Esophagus squamous epithelium (tissue), 5 donors: ENCODE measurements at places on chromosomes 4 and X.

- no peak for DNase-seq
Observed at GRCh38 chr4:22238742-22239141, 277.1 kb downstream of the ADGRA3 start.

- no peak for DNase-seq
Observed at GRCh38 chrX:48945517-48946348, 11.7 kb downstream of the OTUD5 start.

- DNase-seq: no peak
Observed at GRCh38 chr4:181503687-181504390, 739.4 kb upstream of the TENM3 start.

GRCh38 chrX:45422216-45422925 lies 221.7 kb upstream of the DIPK2B start:
- DNase-seq: no peak

- DNase-seq: no peak
Observed at GRCh38 chrX:6363188-6363587, 134.5 kb upstream of the NLGN4X start.

DNA sequence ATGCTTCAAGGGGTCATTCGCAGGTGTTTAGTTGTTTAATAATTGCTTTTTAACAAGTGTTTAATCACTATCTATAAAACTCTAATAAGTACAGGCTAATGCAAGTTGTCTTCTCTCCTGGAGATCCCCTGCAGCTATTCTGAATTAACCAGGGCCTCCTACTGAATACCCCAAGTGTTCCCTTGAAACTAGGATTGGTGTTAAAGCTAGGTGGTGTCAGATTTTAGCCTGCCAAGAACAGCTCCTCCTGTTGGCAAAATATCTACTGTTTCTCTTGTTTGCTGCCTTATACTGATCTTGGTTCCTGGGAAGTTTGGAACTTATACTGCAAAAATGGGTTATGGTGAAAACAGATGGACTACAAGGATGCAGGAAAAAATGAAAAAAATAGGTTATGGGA lies 26.1 kb upstream of the TMEM154 start:
- DNase-seq: no peak

- DNase-seq: no peak
Observed at GRCh38 chr4:138910195-138910913, 105.2 kb upstream of the NOCT start.

GRCh38 chr4:174629265-174629664 lies 107.0 kb upstream of the HPGD start:
- no peak for DNase-seq

GRCh38 chr4:106344647-106344970 lies 24.0 kb downstream of the GIMD1 start:
- DNase-seq: no peak

GRCh38 chr4:8349664-8350236 lies 80.2 kb downstream of the HTRA3 start:
- DNase-seq: no peak

DNA sequence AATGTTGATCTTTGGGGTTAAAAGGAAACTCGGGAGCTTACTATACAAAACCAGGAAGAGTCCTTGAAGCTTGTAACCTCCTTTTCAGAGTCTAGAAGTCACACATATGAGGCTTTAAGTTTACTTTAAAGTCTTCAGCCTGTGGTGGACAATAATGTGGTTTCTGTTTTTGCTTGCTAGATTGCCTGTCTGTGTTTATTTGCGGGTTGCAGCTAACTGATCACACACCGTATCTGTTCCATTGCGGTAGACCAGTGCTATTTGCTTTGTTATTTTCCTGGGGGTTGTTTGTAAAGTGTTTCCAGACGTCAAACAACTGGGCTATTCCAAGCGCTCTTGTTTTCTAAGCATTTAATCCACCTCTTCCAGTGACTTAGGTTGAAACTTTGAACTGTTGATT lies 143.0 kb upstream of the GYPA start:
- no peak for DNase-seq

DNA sequence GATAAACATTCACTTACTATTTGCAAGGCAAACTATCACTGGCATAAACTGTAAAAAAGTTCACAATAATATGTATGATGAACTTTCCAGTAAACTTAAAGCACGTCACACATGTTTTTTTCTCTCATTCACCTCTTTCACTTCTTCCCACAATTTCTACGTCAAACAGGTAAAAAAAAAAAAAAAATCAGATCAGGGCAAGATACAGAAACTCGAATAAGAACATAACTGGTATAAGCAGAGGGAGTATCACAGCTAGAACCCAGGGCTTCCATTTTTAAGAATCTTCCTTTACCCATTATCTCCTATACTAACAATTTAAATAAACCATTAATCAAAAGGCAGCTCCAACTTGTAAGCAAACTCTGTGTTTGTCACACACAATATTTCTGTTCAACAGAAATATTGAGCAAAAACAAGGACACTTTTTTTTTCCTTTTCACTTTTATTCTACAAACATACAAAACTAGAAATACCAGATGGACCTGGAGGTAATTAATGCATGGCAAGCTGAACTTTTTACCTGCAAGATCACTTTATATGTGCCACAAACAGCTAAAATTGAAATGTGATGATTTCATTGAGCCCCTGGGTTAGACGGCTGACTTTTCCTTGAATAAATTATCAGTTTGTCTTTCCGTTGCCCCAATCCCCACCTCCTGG lies 47.5 kb upstream of the NSUN7 start:
- DNase-seq: no peak

GRCh38 chr4:82500435-82501153 lies 61.2 kb downstream of the TMEM150C start:
- DNase-seq: no peak

DNA sequence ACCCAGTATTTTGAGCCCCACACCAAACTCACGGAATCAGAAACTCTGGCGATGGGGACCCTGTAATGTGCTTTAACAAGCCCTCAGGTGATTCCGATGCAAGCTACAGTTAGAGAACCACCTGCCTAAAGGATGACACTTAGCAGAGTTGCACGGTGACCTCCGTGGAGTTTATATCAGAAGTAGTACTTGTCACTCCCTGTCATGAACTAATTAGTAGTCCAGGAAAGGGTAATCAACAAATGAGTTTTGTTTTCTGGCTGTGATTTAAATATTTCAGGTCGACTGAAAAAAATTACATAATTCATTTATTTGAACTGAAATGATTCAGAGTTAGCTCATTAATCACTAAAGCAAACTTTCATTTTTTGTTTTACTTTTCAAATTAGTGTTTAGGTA lies 56.4 kb downstream of the TMA16 start:
- DNase-seq: no peak

DNA sequence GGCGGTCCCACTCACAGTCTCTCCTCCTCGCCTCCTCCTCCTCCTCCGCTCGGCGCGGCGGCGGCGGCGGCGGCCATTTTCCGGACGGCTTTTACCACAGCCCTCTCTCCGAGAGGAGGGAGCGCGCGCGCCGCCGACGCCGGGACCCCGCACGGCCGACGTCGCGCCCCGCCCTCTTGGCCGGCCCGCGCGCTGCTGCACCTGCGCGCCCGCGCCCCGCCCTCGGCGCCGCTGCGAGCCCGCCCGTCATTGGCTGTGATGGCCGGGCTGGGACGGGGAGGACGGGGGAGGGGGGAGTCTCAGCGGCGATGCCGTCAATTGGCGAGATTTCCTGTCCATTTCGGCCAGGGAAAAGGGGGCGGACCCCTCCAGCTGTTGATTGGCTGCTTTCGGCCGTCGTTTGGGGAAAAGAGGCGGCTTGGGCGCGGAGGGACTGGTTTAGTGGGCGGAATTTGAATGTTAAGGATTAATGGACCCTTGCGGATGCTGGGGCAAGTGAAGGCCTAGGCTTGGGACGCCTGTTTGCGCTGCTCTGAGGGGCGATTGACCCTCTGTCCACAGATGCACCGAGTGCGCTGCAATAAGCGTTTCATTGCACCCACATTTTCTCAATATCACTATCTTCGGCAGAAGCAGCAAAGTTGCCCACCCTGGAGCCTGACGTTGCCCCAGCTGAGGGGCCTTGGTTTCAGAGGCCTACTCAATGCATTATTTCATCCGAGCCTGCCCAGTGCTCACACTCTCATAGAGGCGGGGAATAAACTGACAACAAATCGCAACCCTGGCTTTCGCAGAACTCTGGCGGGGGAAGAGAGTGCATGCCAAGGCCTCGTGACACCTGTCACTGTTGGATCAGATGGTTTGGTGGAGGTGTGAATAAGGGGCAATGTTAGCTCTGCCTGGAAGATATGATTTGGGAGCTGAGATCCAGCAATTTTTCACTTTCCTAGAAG lies at the start of gene MECP2:
Gene MECP2 (minus strand): TSS at position 129 of the 953 bp plus-strand sequence.
- DNase-seq: peak; percentile 45

GRCh38 chr4:163744861-163745260 lies 250.4 kb downstream of the TMA16 start:
- no peak for DNase-seq

- no peak for DNase-seq
Observed at GRCh38 chr4:86421461-86421860, 61.6 kb upstream of the MAPK10 start.

GRCh38 chr4:109702950-109703663 lies at the start of gene CASP6:
Gene CASP6 (minus strand): TSS chr4:109703445. CDS start chr4:109703395, 50 bp downstream.
- DNase-seq: peak; percentile 10

DNA sequence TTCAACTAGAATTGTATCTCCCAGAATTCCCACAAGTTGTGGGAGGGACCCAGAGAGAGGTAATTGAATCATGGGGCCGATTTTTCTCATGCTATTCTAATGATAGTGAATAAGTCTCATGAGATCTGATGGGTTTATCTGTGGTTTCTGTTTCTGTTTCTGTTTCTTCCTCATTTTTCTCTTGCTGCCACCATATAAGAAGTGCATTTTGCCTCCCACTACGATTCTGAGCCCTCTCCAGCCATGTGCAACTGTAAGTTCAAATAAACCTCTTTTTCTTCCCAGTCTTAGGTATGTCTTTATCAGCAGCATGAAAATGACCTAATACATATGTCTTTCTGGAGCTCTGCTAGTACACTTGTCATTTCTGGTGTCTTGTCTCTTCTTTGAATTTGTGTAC lies 22.1 kb upstream of the OR13H1 start:
- DNase-seq: no peak

- DNase-seq: no peak
Observed at GRCh38 chrX:2566055-2566454, 65.3 kb upstream of the DHRSX start.

DNA sequence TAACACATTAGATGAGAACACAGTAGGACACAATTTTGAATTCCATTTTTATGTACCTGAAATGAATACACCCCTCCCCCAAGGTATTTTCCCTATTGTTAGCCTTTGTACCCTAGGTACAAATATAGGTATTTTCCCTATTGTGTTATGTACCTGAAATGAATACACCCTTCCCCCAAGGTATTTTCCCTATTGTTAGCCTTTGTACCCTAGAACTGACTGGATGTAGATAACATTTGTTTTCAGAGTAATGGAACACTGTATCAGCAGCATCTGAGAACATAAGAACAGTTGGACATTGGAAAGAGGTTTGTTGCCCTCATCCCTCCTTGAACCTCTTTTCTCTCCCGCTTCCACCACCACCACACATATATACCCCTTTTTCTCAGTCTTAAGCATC lies 37.6 kb downstream of the YIPF6 start:
- DNase-seq: no peak

DNA sequence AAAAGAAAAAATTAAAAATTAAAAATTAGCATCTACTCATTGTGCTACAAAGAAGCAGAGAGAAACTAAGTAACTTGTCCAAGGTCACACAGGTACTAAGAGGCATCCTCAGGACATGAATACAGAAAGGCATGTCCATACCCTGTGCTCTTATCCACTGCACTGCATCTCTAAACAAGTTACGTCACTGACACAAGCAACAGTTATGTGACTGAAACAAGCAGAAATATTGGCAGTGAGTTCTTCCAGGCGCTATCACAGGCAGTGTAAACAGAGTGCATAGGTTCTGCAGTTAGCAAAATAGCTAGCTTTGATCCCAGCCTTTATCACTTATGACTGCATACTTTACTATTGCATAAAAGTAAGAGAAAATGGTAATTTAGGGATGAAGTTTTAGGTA lies 7.9 kb downstream of the VEGFC start:
- DNase-seq: no peak

DNA sequence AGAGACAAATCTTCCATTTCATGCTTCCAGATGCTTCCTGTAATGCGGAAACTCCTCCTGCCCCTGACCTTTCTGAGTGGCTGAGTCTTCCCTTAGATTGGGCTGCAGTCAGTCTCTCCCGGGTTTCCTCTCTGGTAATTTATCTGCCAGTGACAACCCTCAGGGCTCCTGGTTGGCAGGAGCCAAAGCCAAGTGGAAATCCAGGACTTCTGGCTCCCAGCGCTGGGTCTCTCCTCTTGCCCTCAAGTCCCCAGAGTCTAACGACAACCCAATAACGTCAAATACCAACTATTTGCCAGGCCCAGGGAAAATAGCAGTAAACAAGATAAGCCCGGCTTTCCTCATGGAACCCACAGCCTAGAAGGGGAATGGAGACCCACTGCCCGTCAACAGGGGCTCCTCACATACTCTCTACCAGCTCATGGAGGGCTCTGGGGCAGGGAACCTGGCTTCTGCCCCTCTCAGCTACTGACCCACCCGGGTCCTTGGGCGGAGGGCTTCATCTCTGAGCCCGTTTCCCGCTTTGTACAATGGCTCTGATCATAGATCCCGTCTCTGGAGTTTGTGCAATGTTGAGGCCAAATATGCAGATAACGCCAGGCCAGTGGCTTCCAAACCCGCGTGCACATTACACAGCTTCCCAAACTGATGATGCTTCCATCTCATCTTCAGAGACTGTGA lies 1.1 kb upstream of the TBC1D14 start:
- DNase-seq: no peak

DNA sequence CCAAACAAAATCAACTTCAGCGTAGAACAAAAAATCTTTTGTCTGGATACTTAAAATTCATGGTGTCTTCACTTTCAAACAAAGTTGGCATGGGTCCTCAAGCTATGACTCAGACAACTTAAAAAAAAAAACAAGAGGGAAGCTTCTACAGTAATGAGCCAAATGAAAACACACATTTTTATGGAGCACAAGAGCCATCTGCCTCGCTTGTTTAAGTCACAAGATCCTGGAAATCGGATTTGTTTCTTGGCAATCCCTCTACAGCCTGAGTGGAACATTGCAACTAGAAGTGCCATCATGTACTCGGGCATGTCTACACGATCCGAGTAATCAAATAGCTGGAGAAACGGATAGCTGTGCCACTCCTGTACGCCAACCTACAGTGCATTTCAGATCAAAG lies 22.6 kb downstream of the LAMP2 start:
- no peak for DNase-seq

DNA sequence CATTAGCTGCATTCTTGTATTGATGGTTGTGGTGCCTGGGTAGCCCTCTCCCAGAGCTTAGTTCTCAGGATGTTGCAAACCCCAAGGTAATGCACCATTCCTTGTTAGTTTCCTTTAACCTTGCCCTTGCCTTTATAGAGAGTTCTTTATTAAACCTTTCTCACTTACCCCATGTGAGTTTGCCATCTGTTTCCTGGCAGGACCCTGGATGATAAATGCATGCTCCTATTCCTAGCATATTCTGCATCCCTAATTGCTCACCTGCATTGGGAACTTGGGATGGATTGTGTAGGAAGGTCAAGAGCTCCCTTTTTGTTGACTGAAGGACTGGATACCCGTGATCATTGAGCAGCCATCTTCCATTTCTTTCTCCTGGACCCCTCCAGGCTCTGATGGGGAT lies 59.9 kb upstream of the AP1S2 start:
- DNase-seq: no peak
